ENCODE measurements at places on chromosomes 12 and 14.

- no peak for DNase-seq
These were observed 232.2 kb downstream of the C12orf50 start for GRCh38 chr12:87796961-87797516.

DNA sequence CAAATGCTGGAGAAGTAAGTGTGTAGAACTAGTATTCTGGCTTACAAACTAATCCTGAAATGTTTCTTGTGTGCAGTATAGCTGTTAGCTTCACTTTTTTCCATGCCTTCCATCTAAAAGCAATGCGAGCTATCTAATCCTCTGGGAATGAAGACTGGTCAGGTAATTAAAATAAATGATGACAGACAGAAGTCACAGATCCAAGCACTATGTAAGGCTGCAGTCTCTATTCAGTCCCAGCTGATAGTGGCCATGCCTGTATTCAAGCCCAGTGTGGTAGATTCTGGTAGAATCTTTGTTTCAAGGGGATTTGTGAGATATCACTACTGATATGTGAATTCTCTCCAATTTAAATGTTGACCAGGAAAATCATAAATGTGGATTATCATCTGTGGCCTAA is 637.2 kb downstream of the TMTC2 start:
- no peak for DNase-seq

DNA sequence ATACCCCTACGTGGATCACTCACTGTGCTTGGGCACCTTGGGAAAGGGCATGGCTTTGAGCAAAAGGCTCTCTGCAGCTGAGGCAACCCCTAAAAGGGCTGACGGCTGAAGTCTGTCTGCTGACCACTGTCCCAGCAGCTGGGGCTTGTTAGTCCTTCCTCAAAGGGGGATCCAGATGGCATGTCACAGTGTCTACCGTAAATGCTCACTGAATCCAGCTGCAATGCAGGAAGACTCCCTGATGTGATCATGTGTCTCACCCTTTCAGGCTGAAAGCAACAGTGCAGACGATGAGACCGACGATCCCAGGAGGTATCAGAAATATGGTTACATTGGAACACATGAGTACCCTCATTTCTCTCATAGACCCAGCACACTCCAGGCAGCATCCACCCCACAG is 12.4 kb downstream of the OAS1 start:
- no peak for DNase-seq

DNA sequence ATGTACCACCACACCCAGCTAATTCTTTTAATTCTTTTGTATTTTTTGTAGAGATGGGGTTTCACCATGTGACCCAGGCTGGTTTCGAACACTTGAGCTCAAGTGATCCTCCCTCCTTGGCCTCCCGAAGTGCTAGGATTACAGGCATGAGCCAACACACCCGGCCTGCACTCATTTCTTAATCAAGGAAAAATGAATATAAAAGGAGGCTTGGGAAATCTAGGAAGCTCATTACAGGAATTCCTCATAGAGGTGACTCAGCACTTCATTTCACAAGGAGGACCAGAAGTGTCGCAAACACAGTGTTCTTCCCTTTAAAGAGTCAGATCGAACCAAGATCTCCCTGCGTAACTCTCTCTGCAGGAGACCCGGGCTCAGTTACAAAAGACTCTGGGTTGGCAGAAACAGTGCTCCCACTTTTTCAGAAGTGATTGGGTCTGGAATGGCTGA is 30.3 kb downstream of the NFKBIA start:
- no peak for DNase-seq

DNA sequence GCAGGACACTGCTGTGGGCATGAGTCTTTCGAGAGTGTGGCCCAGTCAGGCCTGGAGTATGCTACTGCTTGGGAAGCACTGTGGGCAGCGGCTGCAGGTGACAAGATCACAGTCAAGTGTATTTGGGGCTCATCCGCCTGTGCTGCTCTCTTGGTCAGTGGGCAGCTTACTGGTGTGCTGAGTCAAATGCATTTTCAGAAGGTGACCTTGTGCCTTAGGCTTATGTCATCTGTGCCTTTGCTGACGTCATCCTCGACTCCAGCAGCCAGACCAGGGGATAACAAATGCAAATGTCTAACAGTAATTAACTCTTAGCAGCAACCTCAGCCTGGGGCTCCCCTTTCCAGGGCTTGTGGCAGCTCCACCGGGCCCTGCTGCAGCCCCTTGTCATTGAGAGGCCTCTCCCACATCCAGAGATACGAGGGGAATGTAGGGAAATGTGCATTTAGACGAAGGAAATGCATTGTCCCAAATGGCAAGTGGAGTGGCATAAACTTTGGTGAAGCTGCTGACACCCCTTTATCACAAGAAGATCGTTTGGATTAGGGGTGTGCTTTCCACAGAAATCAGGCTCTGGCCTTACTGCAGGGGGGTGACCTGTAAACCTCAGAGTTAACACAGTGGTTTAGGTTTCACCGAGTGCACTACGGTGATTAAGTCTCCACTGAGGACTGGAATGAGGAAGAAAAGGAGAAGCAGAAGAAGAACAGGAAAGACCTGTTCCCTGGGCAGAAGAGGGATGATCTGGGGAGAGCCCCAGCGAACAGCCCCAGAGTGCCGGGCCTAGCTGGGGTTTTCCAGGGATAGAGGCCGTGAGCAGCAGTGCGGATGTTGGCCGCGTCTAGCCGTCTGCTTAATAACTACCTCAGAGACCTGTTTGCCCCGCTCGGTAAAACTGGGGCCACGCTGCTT is 39.7 kb downstream of the PSMA6 start:
- no peak for DNase-seq

DNA sequence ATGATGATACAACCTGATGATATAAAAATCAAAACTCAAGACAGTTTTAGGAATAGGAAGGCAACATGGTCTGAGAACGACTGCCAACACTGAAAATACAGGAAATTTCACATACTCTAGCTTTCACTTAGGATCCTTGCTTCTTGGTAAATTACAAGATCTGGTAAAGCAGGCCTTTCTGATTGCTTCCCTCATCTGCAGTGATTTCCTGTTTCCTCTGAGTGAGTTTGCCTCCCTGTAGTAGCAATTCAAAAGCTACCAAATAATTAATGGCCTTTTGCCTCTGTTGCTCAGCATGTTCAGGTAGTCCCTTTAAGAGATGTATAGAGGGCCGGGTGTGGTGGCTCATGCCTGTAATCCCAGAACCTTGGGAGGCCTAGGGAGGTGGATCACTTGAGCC is 2.0 kb upstream of the IRAK3 start:
- no peak for DNase-seq

- DNase-seq = no peak
These were observed 8.0 kb upstream of the LGMN start for GRCh38 chr14:92756446-92756845.

DNA sequence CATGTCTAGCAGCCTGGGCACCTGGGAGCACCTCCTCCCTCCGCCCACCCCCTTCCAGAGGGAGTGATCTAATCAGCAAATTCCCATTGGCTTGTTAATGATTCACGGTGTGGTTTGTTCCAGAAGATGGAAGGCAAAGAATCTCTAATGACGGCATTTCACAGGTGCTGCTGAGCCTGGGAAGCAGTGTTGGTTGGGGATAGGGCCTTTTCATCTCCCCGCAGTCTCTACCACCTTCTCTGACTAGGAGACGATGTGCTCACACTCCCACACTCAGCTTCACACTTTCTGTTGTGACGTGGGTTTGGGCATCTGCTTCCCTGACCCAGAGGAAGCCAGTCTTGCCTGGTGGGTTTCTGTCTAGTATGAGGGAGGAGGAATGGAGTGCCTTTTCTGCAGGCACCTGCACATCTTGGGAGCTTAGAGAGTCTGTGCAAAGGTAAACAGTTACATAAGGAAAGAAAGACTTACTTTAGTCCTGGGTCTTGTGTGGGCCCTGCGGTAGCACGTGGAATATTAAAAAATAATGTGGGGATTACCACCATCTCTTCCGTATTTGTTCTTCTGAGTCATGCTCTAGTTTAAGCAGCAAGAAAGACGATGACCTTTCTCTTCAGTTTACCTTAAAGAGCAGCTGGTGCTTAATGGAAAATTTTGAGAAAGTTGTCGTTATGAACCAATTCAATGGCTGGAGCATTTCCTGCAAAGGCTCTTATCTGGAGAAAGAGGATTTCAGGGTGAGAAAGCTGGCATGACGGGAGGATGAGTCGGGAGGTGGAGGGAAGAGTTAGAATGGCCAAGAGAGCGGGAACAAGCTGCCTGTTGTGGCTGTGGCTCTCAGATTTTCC is 70.6 kb upstream of the ARHGAP5 start:
- DNase-seq = no peak

GRCh38 chr12:45268672-45269411 is 52.9 kb downstream of the ANO6 start:
- DNase-seq = peak; percentile 11

GRCh38 chr14:37637341-37637740 is 41.9 kb downstream of the TTC6 start:
- no peak for DNase-seq

DNA sequence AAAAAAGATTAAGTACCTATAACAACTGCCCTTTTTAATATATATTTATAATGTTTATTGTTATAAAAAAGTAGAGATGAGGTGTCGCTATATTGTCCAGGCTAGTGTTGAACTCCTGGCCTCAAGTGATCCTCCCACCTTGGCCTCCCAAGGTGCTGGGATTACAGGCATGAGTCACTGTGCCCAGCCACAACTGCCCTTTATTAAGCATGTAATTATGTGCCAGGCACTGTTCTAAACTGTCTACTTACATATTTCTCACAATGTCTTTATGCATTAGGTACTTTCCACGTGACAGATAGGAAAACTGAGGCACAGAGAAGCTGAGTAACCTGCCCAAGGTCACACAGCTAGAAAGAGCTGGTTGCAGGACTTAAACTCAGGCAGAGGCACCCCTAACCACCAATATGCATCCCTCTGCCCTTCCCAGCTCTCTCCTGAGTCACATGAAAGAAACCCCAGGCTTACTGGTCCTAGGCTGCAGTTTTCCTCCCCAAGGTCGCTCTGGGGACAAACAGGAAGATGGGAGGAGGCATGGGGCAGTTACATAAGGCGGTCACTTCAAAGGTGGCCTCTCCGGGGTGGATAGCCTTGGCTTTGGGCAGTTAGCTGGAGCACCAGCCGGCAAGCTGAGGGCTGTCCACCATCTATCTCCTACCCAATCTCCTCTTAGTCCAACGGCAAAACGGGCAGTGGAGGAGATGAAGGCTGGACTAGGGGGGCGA is 54.6 kb upstream of the TBX3 start:
- no peak for DNase-seq

- DNase-seq = no peak
These were observed 462.8 kb downstream of the GXYLT1 start for GRCh38 chr12:41681898-41682297.

DNA sequence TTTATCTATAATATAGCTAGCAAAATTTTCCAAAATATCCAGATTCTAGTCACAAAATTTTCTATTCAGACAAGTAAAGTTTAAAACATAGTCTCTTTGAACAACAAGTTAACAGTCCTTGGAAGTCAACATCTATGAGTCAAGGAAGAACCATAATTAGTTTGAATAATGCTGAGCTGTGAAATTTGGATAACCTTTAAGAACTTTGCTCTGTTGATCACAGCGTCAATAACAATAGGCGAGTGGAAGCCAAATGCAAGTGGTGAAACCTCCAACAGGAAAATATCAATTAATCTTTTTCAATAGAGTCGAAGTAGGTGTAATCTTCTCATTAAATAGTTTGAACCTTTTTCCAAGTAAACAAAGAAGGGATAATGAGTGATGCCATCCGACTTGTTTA is 466.6 kb downstream of the FOXG1 start:
- no peak for DNase-seq

DNA sequence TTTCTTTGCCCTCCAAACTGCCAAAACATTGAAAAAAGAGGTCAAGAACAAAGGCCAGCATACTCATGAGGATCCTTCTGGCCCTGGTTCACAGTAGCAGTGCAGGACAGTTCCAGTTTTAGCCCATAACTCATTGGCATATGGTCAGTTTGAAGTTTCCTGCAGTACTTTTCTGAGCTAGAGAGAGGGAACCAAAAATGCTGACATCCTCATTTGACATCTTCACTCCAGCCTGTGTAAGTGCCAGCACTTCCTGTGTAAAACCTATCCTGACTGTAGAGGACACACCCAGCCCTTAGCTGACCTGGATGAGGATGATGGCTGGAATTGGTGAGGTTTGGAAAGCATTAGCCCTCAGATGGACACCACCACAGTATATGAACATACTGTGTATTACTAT is 84.1 kb downstream of the FGD4 start:
- DNase-seq = no peak

DNA sequence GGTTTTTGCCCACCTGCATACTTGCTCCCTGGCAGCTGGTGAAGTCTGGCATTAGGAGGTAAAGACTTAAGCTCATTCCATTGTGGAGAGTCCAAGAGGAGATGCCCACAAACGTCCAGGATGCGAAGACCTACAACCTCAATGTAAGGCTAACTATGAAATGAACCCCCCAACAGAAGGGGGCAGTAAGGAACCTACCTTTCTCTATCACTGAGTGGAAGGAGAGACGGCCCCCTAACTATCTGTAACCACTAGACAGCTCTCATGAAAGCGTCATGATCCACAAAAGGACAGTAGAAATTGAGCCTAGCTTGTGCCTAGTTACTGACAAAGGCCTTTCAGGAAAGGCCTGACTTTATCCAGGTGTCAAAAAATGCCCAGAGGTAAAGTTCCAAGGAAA is 55.3 kb downstream of the ZFYVE21 start:
- no peak for DNase-seq

DNA sequence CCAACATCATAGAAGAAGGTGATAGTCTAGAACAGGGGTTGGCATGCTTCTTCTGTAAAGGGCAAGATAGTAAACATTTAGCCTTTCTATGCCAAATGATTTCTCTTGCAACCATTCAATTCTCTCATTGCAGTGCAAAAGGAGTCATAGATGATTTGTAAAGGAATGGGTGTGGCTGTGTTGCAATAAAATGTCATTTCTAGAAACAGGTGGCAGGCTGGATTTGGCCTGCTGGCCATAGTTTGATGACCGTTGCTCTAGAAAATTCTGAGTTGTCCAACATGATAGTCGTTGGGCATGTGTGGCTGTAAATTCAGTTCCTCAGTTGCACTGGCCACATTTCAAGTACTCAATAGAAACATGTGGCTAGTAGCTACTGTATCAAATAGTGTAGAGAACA is 21.7 kb downstream of the SMCO2 start:
- no peak for DNase-seq

DNA sequence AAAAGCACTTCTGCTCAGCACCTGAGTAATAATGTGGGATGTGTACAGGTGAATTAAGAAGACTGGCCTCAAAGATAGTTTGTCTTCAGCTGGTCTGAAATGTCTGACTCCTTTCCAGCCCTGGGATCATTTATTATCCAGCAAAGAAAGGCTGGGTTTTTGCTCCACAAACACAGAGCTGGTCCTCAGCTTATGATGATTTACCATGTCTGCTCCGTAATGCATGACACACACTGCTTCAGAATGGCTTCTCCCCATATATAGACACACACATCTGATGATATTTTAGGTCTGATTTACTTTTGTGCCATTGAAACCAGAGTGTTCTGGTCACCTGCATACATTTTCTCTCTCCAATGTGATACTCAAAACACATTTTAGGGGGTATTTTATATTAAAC is 225.0 kb downstream of the SLC25A21 start:
- DNase-seq = no peak

GRCh38 chr12:104454997-104455396 is 1.8 kb upstream of the CHST11 start:
- no peak for DNase-seq
